ENCODE measurements at places on chromosomes 5 and 9.

- no peak for DNase-seq
These were observed 144.4 kb upstream of the EFNA5 start for GRCh38 chr5:107815109-107815508.

GRCh38 chr5:137831105-137831504 is 36.6 kb upstream of the MYOT start:
- no peak for DNase-seq

DNA sequence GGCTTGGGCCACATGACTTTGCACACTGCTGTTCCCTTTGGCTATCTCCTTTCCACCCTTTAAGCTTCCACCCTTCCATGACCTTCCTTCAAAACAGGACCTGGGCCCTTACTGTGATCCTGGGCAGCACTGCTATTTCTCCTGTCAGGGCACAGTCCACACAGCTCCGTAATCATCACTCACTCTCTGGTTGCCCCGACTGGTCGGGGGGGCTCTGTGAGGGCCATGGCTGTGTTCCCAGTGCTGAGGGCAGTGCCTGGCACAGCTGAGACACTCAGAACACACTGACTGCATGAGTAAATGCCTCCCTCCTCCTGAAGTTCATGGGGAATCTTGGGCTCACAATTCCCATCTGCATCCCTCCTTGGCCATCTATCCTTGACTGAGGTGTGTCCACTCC is 12.2 kb downstream of the TRAF1 start:
- no peak for DNase-seq

DNA sequence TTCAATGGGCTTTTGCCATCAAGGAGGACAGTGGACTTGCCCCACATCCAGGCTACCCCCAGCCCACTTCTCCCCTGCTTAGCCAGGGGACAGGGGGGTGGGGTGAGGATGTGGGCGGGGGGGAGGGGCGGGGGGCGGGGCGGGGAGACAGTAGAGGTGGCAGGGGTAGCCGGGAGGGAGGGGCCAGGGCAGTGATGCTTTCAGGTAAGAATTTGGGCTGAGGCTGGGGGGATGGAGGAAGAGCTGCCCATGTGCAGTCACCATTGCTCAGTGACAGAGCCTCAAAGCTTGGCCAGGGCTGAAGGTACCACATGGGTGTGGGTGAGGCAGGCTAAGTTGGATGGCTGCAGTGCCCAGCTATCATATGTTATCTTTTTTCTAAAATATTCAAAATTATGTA is 40.7 kb upstream of the HNRNPA0 start:
- no peak for DNase-seq

DNA sequence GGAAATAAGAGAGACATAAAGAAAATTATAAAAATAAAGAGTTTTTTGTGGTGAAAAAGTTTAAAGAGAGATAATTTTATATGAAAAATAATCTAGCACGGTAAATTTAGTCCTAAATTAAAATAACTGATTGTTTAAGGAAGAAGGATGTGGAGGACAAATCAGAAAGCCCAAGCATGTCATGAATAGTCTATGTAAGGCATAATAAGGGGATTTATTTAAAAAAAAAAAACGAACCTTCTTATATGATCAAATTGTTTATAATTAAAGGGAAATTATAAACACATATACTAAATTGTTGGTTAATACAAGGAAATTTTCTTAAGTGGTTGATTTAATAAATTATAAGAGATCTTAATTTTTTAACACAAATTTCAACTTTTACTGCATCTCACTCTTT is 551.8 kb upstream of the TYRP1 start:
- DNase-seq, result no peak

- DNase-seq, result no peak
These were observed 8.8 kb downstream of the ARPC5L start for GRCh38 chr9:124870723-124871122.

GRCh38 chr9:136172412-136173079 is 32.4 kb downstream of the LHX3 start:
- no peak for DNase-seq

GRCh38 chr9:72334658-72335337 is 30.2 kb downstream of the ZFAND5 start:
- no peak for DNase-seq

- no peak for DNase-seq
These were observed 132.4 kb downstream of the GCNT1 start for GRCh38 chr9:76591256-76591950.

DNA sequence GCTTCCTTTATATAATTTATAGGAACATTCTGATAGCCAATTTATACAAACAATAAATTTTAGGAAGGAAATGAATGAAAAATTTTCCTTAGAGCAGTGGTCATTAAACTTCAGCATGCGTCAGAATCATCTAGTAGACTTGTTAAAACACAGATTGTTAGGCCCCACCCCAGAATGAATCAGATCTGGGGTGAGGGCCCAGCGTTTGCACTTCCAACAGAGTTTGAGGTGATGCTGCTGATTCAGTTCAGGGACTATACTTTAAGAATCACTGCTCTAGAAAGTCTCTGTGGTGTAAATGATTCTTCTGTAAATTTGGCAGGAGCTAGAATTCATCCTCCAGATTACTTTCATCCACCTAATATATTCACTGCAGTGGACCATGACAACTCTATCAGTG is 80.4 kb downstream of the SLC12A2 start:
- peak; percentile 3 for DNase-seq

- DNase-seq, result no peak
These were observed 10.4 kb upstream of the SSBP2 start for GRCh38 chr5:81761270-81761669.

DNA sequence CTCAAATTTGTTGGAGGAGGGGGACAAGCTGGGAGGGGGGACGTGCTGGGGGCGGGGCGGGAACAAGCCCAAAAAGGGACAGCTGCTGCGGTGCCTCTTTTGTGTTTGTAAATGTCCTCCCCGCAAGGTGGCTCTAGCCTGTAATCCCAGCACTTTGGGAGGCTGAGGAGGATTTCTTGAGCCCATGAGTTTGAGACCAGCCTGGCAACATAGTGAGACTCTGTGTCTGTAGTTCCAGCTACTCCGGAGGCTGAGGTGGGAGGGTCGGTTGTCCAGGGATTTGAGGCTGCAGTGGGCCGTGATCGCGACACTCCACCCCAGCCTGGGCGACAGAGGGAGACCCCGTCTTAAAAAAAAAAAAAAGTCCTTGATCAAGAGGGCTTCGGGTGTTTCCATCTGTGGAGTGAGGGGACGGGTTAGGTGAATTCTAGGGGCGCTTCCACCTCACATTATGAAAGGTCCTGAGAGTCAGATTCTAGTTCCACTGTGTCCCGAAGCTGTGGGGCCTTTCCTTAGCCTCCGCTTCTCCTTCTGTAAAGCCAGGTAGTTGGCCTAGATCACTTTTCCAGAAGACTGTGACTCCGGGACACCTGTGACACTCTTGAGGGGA is 779 bp upstream of the CTNNA1 start:
- DNase-seq, result no peak

- no peak for DNase-seq
These were observed 68.5 kb downstream of the FOXD1 start for GRCh38 chr5:73380041-73380440.

DNA sequence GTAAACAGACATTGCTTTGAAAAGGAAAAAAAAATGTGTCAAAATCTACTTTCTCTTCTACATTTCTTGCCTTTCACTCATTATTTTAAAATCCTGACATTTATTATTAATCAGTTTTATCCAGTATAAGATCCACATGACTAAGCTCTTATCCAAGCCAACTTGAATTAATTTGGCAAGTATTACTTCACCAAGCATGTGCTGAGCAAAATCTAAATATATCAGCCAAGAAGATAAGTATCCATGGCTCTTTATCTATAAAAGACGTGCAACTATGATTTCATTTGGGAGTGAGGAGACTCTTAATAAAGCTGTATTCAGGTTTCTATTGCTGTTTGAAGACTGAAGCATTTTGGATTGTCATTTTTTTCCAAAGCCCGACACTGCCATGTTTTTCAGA is 221.3 kb downstream of the TRIM36 start:
- no peak for DNase-seq

GRCh38 chr5:109882546-109882945 is 192.8 kb downstream of the MAN2A1 start:
- DNase-seq, result no peak

DNA sequence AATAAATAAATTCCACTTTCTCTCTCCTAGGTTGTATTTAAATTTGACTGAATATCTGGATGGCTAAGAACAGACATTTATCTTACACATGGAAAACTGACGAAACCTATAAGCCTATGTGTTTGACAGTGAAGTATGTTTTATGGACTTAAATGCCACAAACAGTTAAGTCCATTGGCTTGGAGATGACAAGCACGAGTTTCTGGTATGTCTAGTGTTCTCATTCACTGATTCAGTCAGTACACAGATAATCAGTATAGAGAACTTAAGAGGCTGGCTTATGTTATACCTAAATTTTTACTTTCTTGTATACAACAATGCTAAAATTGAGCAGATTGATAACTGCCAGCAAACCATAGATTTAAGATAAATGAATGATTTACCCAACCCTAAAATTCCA is 38.9 kb downstream of the SNAPC3 start:
- DNase-seq, result no peak
